Body of pancreas (tissue), 4 donors: ENCODE measurements at places on chromosomes 11 and 22.

- DNase-seq: no peak
These were observed 20.1 kb upstream of the OR9Q1 start for GRCh38 chr11:58003591-58003990.

GRCh38 chr22:49622241-49623105 lies 205.2 kb downstream of the BRD1 start:
- DNase-seq: no peak

DNA sequence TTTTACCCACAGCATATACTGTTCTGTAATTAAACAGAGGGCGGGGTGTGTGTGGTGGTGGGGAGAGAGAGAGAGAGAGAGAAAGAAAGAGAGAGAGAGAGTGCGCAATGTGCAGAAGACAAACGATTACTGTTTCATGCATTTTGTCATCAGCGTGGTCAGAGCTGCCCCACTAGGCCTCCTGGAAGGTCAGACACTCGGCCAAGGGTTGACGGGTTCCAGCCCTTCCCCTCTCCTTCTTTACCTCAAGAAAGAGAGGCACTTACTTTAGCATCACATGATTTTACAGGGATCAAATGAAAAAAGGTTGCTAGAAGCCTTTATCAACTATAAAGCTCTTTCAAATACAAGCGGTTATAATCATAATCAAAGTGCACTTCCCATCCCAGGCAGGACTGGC lies 269.2 kb upstream of the SORL1-AS1 start:
- peak; percentile 24 for DNase-seq

- peak; percentile 68 for DNase-seq
These were observed 585 bp upstream of the NADSYN1 start for GRCh38 chr11:71452199-71453036.

DNA sequence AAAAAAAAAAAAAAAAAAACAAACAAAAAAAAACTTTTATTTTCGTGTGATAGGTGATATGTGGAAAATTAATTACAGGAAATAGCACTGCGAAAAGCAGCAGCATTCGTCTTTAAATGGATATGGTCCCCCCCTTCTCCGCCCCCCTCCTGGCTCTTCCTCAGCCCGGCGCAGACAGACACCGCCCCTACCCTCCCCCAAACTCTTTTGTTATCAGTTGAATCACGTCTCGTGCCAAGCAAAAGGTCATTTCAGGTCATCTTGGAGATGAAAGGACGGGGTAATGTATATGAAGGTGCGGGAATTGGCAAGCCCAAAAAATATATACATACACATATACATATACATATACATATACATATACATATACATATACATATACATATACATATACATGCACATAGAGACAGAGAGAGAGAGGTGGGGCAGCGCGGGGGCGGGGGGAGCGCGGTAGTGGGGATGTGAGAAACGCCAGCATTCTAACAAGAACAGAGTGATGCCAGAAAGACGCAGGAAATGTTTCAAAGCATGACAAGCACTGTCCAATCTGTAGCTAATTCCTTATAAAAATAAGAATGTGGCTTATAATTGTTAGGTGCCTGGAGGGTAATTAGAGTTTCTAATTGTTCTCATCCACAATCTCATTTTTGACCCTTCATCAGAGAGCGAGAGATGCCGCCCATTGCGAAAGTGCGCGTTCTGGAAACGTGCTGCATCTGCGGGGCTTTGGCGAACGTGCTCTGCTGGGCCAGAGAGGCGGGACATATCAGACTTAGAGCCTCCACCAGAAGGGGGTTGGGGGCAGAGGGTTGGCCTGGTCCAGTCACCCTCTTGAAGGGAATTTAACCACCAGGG lies 214.5 kb upstream of the UBASH3B start:
- peak; percentile 28 for DNase-seq

GRCh38 chr11:118791961-118792569 lies 1.1 kb upstream of the DDX6 start:
- DNase-seq: no peak

- DNase-seq: no peak
These were observed 122.5 kb downstream of the OPCML start for GRCh38 chr11:133409799-133410198.

GRCh38 chr11:68753300-68753699 lies 2.0 kb upstream of the TESMIN start:
- no peak for DNase-seq

- no peak for DNase-seq
These were observed 13.8 kb downstream of the DGCR6L start for GRCh38 chr22:20305894-20306645.

DNA sequence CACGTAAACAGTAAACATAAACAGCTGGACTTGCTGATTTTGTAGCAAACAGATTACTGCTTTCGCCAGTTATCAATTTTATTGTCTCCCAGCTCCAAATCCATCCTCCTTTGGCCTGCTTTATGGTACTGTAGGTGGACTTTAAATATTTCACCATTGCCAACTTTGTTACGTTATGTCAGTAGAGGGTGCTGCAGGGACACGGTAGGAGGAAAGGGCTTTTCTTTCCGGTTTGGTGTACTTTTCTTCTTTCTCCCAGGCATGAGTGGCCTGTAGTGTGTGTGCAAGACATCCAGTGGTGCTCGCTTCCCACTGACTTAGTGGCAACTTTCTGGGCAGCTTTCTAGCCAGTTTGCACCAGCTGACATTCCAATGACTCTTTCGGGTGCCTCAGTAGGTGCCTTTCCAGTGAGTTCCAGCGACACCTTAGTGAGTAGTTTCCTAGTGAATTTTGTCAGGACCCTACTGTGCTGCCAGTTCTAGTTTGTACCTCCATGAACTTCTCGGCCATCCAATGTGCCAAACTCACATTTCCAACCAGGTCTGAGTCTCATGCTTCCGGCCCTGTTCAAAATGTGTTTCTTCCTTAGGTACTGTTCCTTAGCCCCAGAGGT lies 267.6 kb upstream of the TENM4 start:
- DNase-seq: peak; percentile 7

GRCh38 chr22:26835929-26836528 lies 178.6 kb downstream of the MIAT start:
- peak; percentile 60 for DNase-seq

DNA sequence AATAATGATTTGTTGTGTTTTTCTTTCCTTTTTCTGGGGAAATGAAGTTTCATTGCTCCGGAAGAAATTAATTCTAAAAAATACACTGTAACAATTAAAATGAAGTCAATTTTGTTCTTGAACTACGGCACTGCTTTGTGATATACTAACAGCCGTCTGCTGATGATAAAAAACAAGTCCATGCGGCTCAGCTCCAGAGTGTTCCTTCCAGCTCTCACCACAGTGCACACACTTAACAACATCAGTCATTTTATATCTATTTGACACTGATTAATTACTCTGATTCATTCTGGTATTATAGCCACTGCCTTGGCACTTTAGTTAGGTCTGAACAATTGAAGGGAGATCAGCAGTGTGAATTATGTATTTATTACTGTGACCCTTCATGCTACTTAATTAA lies 97.4 kb upstream of the SLC6A5 start:
- DNase-seq: no peak

GRCh38 chr11:14625586-14626205 lies 17.9 kb upstream of the PDE3B start:
- DNase-seq: no peak

GRCh38 chr22:31102441-31103081 lies 4.8 kb downstream of the SELENOM start:
- DNase-seq: peak; percentile 84

DNA sequence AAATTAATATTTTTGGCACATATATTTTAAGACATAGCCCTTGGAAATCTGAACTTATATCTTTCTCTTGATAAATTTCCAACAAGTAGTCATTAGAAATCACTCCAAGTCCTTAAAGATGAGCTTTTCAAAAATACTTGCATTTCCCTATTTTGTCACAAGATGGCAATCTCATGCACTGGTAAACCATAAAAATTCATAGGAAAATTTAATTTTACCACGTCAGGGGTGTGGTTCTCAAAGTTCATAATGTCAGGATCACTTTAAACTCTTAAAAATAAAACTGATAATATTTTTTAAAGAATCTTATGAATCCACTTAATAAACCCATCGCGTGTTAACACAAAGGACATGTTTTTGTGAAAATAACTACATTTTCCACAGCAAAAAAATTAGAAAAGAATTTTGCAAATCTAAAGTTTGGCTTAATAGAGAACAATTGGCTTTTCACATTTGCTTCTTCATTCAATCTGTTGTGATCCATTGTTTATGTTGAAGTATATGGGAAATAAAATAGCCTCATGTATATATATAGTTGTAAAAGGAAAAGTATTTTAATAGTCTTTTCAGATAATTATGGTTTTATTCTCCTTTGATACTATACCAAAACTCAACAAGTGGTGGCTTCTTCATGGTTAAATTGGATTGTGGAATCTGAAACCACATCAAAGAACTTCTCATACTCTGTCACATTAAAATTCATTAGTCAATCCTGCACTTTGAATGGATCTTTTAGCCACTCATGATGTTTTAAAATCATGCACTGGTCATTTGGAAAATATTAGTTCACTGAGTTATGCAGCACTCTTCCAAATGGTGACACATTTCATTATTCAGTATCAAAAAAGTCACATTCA lies 169.1 kb downstream of the CADM1 start:
- DNase-seq: no peak

DNA sequence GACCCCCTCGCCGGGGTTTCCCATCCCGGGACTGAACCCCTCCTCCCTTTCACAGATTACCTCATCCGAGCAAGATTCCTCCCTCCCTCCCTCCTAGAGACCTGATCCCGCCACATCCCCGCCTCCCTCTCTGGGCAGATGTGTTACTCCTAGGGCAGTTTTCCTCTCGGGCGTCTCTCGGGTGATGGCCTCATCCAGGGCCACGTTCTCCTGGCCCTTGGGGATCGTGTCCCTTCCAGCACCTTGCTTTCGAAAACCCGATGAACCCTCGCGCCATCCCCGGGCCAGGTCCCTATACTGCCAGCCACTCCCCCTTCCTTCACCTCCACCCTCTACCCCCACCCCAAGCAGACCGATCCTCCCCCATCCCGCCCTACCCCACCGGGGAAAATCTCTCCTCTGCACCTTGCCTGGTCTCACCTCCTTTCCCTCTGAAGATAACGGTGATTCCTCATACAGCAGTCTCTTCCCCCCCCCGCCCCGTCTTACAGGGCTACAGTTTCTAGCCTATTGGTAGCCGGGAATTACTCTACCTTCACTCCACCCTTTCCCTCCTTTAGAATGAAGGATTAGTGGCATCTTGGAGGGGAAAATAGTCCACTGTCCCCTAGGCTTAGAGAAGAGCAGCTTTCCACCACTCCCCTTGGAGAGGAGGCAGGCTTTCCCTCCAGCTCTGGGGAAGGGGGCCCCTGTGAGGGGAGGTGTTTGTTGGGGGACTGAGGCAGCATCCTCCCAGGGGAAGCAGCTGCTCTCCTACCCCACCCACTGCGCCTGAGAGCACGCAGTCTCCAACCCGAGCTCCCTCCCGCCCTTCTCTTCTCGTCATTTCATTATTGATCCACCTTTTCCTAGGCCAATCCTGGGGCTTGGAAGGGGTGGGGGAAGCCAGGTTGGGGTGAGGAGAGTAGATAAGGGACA lies 1.2 kb downstream of the KMT2A start:
- DNase-seq: peak; percentile 53

DNA sequence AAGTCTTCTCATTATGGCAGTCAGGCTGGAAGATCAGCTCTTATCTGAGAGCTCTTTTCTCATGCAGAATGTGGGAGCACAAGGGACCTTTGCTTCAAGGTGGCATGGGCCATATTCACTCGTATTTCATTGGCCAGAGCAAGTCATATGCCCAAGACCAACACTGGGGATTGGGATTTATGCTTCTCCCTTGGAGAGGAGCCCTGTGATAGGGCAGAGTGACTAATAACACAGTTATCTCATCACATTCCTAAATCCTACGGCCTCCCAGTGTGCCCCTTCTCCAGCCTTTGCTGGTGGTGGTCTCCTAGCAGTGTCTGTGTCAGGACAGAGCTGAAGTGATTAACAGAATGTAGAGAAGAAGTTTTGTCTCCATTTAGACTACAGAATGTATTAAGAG lies 48.6 kb downstream of the SYT9 start:
- DNase-seq: no peak

GRCh38 chr22:42553475-42554361 lies at the start of gene SERHL2:
Gene SERHL2 (plus strand): TSS chr22:42553956. CDS start chr22:42554021, 65 bp downstream.
- peak; percentile 87 for DNase-seq

DNA sequence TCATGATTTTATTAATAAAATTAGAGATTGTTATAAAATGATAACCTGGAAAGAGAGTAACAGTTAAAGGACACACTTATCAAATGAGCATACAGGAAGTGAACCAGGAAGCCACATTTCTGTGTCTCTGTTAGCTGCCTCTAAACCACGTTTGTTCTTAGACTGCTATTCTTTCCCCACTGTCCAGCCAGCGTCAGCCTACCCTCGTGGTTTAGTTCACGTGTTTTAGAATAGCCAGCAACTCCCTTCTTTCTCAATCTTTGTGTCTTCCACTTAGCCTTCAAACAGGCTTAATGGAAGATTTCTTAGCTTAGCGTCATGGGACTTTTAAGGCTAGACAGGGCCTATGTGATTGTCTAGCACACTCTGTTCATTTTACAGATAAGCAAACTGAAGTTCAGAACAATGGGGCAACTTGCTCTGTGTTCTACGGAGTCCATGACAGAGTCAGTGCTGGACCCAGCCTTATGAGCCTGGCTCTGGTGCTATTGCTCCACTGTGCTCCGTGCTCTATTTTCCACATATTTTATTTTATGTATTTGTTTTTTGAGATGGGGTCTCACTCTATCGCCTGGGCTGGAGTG lies 27.2 kb downstream of the GRAMD1B start:
- no peak for DNase-seq

DNA sequence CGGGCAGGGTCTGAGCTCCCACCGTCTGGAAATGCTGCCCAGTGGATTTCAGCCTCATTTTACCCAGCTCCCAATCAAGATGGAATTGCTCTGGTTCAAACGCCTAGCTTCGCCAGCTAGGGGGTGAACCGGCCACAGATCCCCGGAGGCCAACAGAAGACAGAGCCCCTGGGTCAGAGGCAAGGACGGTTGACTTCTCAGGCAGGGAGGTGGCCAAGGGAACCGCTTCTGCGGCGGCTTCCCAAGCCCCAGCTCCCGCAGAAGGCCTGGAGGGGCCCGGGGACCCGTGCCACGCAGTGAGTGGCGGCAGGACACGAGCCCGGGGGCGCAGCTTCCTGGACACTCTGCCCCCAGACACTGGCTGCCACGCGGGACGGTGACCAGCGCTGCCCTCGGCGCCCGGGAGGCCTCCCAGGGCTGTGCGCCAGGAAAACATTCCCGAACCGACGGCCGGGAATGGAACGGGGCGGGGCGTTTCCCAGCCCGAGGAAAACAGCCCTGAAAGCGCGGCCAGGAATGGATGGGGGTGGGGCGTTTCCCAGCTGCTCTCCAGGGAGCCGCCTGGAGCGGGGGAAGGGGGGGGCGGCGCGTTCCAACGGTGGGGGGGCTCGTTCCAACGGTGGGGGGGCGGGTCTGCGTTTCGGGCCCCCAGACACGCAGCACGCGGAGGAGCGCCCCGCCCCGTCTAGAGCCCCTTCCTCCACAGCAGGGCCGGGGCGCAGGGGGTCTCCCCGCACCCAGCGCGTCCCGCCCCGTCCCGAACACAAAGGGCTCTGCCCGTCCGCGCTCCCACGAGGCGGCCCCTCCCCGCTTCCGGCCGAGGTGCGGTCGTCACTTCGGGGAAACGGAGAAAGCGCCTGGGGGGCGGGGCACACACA lies 13.5 kb upstream of the B4GALNT4 start:
- peak; percentile 92 for DNase-seq

- peak; percentile 79 for DNase-seq
These were observed 621 bp downstream of the KCNC1 start for GRCh38 chr11:17734986-17735817.

- no peak for DNase-seq
These were observed 1502.1 kb downstream of the TBC1D22A start for GRCh38 chr22:48264586-48264985.

- no peak for DNase-seq
These were observed 12.7 kb downstream of the BAIAP2L2 start for GRCh38 chr22:38097557-38098409.

GRCh38 chr11:8038393-8038792 lies 42.6 kb upstream of the TUB start:
- DNase-seq: no peak
